Activated CD4-positive, alpha-beta T cell treated with anti-CD3 and anti-CD28 coated beads for 48 hours (primary cell): ENCODE measurements at places on chromosomes 6 and 20.

GRCh38 chr6:133983099-133983939 lies 30.3 kb downstream of the TBPL1 start:
- peak; percentile 63 for DNase-seq

DNA sequence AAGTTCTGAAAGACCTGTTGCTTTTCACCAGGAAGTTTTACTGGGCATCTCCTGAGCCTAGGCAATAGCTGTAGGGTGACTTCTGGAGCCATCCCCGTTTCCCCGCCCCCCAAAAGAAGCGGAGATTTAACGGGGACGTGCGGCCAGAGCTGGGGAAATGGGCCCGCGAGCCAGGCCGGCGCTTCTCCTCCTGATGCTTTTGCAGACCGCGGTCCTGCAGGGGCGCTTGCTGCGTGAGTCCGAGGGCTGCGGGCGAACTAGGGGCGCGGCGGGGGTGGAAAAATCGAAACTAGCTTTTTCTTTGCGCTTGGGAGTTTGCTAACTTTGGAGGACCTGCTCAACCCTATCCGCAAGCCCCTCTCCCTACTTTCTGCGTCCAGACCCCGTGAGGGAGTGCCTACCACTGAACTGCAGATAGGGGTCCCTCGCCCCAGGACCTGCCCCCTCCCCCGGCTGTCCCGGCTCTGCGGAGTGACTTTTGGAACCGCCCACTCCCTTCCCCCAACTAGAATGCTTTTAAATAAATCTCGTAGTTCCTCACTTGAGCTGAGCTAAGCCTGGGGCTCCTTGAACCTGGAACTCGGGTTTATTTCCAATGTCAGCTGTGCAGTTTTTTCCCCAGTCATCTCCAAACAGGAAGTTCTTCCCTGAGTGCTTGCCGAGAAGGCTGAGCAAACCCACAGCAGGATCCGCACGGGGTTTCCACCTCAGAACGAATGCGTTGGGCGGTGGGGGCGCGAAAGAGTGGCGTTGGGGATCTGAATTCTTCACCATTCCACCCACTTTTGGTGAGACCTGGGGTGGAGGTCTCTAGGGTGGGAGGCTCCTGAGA lies at the start of gene HFE:
Gene HFE (plus strand): TSS at position 146 of the 832 bp plus-strand sequence. CDS start 12 bp downstream, at position 158.
- peak; percentile 35 for DNase-seq

DNA sequence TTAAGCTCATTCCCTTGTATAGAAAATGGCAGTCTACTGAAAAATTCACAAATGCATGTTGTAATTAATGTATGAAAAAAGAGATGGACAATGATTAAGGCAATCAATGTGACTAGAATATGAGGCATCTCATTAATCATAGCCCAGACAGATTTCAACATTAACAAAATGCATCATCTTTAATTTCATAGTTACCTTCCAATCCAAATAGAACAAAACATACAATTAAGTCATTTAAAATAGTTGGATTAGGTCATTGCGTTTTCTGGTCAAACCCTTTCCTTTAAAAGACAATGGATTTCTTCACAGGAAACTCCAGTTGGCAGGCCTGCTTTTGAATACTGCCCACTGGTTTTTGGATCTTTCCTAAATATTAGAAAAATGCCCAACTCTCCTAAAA lies 203.9 kb downstream of the HAO1 start:
- no peak for DNase-seq

GRCh38 chr20:53713328-53714056 lies 119.9 kb upstream of the ZNF217 start:
- DNase-seq: no peak

DNA sequence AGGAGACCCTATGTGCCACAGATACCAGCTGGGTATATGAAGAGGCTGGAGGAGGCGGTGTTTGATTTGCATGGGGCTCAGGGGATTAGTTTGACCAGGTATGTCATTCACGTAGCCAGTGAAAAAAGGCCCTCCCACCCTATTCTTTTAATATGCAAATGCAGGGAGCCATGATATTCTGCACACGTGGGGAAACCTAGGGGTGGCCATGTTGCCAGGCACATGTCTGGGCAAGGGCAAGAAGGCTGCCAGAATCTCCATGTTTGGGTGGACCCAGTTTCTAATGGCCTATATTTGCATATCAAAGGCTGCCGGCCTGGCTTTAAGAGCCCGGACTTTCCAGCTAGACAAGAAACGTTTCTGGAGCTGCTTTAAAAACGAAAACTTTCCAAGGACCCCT lies 60.4 kb downstream of the SOX4 start:
- DNase-seq: no peak

GRCh38 chr20:19628570-19629134 lies 129.4 kb upstream of the RIN2 start:
- DNase-seq: peak; percentile 68

GRCh38 chr6:6395581-6396197 lies 75.2 kb upstream of the F13A1 start:
- no peak for DNase-seq

GRCh38 chr6:168598251-168599117 lies 157.5 kb downstream of the SMOC2 start:
- DNase-seq: no peak

- no peak for DNase-seq
These were observed 112.2 kb upstream of the ADTRP start for GRCh38 chr6:11890849-11891248.

DNA sequence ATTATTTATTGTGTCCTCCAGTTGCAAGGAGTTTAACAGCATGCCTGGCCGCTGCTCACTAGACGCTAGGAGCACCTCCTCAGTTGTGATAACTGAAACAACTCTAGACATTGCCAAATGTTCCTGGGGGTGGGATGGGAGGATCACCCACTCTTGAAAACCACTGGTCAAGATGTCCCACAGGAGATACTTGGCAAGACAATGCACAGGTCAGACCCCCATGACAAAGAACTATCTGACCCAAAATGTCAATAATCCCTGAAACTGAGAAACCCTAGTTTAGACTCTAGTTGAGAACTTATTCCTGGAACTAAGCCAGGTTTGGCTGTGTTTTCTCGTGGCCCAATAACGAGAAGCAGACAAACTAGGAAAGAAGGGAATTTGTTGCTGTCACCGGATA lies 9.5 kb upstream of the FKBPL start:
- no peak for DNase-seq

DNA sequence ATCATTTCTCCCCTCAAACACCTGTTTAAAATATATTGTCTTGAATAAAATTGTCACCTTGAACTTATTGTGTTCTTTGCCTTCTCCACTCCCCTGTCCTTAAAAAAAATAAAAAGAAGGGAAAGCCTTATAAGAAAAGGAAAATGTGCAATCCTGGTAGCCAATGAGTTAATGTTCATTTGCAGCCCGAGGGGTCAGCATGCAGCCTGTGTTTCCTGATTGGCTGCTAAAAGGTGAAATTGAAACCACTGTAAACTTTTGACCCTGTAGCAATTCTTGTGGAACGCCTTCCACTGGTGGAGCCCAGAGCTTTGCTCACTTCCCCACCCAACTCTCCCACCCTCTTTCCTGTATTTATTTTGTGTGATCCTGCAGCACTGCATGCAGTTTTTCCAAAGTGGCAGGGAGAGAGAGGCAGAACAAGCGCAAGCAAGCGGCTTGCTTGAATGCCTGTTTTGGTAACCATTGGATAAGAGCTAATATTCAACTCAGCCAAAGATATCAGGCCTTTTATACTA lies 74.9 kb downstream of the NCOA3 start:
- DNase-seq: no peak

DNA sequence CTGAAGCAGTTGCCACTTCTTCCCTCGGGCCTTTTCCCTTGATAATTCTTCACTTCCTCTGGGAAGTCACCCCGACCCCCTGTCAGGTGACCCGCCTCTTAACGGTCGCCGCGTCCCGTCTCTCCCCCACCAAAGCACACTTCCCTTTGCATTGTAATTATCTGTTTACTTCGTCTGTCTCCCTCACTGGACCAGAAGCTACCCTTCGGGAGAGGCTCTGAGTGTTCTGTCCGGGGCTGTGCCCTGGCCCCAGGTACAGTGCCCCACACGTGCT lies 771 bp upstream of the SNAI1 start:
- no peak for DNase-seq

DNA sequence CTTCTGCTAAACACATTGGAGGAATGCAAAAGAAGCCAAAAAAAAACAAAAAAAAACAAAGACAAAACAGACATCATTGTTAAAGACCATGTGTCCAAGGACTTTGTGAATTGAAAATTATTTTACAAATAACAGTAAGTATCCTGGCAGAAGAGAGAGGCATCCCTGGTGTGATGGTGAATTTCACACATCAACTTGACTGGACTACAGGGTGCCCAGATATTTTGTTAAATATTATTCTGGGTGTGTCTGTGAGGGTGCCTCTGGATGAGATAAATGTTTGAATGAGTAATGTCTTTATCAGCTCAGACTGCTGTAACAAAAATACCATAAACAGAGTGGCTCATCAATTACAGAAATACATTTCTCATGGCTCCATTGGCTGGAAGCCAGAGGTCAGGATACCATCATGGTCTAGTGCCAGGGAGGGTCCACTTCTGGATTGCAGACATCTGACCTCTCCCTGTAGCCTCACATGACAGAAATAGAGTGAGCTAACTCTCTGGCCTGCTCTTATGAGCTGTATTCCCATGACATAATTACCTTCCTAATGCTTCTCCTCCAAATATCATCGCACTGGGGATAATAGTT lies 12.2 kb upstream of the C6orf118 start:
- no peak for DNase-seq

DNA sequence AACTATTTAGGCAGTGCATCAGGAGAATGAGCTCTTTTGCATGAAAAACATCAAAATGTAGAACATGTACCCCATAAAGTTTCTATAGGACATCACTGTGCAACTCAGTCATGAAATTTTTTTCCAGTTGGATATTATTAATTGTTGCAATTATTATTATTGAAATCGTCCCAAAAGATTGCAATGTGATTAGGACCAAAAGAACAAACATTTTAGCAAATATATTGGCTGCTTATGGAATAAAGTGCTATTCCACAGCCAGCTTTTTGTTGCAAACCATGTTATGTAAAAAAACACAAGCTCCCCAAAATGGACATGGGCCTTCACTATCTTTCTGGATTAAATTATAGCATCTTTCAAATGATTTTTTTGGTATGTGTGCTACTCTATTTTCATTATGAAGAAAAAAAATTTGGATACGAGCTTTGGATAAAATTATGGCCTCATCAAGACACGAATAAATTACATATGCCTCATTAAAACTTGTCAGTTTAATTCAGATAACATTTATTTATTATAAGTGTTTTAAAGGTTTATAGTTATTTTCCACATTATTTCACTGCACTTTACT lies 262.7 kb upstream of the TCF21 start:
- DNase-seq: no peak

- peak; percentile 66 for DNase-seq
These were observed 85.5 kb downstream of the ARID1B start for GRCh38 chr6:156862711-156863110.

GRCh38 chr20:53276143-53276542 lies 304.0 kb downstream of the TSHZ2 start:
- DNase-seq: no peak

DNA sequence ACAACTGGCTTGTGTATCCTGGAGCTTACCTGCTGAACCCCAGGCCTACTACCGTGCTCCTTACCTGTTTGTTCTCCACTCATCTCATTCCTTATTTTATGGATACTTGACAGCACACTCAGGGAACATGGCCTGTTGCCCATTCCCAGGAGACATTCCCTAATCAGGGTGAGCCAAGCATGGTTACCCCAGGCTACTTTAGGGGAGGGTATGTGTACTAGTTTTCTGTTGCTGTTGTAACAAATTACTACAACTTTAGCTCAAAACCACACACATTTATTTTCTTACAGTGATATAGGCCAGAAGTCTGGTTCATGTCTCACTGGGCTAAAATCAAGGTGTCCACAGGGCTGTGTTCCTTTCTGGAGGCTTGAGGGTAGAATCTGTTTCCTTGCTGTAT lies 15.0 kb upstream of the TRAM2 start:
- DNase-seq: no peak

GRCh38 chr6:152669895-152670294 lies 27.8 kb upstream of the MYCT1 start:
- no peak for DNase-seq

DNA sequence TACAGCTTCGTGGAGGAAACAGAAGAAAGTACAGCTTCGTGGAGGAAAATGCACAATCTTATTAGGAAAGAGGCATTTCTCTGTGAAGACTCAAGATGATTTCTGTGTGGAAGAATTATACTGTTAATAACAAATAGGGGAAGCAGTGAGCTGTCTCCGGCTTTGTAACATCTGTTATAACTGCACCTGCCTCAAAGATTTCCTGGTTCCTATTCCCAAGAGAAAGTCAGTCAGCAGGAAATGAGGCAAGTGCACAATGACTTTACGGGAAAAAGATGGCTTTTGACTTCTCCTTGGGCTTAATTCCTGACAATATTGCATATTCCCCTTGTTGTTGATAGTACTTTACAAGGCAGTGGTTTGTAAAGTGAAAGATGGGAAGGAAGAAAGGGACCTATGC lies 538.5 kb downstream of the BMP2 start:
- no peak for DNase-seq

- no peak for DNase-seq
These were observed 54.7 kb downstream of the RRBP1 start for GRCh38 chr20:17627101-17627955.

DNA sequence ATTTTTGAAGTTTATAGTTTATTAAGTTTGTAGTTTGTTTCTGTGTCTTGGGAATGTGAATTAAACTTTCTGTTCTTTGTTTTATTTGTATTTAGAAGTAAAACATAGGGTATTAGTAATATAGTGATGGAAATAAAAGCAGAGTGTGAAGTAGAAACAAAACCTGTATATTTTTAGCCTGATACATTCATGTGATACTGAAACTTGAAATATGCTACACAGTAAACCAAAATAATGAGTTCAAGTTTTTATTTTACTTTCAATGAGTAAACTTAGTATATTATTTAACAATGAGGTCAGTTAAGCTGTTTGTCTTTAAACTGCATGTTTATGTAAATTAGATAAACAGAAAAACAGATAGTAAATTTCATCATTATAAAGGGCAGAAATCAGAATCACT lies 1592.6 kb downstream of the GRIK2 start:
- DNase-seq: no peak

- no peak for DNase-seq
These were observed 55.9 kb upstream of the LOC128125822 start for GRCh38 chr6:63516186-63516944.

GRCh38 chr6:164099269-164099865 lies 684.8 kb downstream of the QKI start:
- DNase-seq: no peak

GRCh38 chr6:134892362-134892761 lies 57.5 kb downstream of the ALDH8A1 start:
- no peak for DNase-seq

DNA sequence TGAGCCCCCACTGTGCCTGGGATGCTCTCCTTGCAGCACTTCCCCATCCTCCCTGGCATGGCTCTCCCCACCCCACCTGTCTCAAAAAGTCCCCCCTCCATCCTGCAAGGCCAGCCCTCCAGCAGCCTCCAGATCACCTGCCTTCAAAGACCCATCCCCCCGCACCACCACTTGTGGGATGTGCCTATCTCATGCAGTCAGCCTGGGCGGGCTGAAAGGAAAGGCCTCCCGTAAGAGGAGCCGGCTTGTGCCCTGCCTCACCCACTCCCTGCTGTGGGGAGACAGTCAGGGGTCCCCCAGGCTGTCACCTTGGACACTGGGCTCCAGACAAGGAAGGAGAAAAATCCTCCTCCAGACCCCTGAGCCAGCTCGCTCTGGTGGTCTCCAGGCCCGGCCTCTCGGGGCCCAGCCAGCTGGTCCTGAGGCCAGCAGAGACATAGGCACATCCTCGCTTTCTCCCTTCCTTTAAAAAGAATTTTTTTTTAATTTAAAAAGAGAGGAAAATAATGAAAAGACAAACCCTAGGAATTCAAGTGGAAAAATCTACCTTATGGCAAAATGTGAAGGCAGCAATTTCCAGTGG lies 77.3 kb downstream of the GRM4 start:
- DNase-seq: no peak
